ENCODE measurements at places on chromosomes 7 and 10. TPM values are rescaled to one million over a fixed set of nuclear protein-coding genes. Genes with fewer than 3 reads are reported as not detected.

DNA sequence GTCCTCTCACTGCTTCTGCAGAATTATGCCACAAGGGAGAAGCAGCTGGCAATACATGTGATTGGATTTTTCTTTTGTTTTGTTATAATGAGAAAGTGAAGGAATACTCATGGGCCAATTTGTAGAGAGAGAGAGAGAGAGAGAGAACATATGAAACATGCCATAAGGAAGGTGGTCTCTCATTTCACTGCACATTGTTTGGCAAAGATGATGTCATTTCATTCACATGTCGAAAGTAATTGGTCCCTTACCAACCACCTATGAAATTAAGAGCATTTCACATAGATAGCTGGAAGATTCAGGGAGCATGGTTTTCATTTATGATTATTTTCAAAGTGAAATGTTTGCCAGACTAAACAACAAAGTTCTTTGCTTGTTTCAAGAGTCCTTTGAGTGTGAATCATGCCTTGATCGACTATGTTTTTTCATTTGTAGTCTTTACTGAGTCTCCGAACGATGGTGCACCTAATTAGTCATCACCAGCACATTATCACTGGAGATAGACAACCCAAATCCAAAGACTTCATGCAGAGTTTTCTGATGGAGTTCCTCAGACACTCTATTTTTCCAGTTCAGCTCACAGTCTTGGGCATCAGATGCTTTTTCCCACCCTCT, 130.1 kb upstream of the ZEB1 start:
- no peaks in the 10 kb centered on the region for H3K4me1 ChIP-seq
- peaks cover 2% of the 10 kb centered on the region for H3K27me3 ChIP-seq
- no peak for DNase-seq

DNA sequence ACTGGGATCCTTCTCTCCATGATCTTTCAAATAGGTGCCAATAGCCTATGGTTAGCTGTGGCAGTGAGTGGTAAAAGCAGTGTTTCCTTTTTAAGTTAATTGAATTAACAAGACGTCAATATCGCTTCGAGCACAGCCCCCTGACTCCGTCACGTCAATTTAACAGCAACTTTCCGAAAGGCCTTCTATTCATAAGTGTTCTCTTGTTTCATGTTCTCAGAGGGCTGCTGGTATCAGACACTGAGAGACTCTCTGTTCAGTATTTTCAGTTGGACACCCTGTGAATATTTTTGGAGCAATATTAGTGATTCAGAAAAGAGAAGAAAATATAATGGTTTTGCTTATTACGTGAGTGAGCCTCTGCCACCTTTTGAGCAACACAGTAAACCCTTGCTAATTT, 174.2 kb upstream of the INSYN2A start:
- DNase-seq, result no peak
- no peak overlapping the region for H3K27ac ChIP-seq
- no peak overlapping the region for H3K4me3 ChIP-seq

DNA sequence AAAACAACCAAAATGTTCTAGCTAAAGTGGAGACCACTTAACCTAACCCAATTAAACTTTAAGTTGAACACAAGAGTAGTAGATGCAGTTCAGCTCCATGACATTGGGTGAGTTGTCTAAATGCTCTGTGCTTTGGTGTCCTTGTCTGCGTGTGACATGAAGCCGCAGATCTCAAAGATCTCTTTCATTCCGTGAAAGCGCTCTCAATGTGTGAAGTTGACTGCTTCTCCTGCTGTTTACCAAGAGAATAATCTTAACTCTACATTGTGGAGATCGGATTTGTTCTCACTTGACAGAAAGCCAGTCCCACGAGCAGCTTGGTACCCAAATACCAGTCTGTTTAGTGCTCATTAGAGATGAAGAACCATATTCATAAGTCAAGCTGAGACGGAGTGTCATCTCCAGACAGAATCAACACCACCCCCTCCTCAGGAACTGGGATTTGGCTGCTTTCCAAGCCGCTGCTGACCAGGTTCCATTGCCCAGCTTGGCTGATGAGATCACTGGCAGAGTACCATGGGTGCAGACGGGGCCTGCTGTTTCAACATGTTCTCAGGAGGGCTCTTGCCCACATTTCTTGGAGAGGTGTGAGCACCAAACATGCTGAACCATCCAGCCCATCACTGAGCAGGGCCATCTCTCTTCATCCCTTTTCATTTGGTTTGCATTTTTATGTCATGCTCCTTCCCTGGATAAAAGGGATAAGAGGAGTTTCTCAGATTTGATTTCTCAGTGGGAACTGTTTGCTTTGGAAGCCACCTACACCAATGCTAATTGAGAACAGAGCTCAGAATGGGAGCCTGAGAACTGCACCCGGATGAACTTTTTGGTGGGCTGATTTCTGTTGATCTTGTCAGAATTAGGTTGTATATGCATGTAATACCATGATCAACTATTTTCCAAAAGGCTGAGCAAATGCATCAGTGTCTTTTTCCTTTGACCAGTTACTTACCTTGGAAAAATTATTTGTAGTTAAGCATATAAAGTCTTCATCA, 95.8 kb upstream of the AGBL3 start:
- H3K36me3 ChIP-seq, result no peaks in the 10 kb centered on the region
- H3K27me3 ChIP-seq, result peaks cover 15% of the 10 kb centered on the region
- no peak for DNase-seq
- H3K4me1 ChIP-seq, result peaks cover 8% of the 10 kb centered on the region

Gene MBL2
- not detected for total RNA-seq

DNA sequence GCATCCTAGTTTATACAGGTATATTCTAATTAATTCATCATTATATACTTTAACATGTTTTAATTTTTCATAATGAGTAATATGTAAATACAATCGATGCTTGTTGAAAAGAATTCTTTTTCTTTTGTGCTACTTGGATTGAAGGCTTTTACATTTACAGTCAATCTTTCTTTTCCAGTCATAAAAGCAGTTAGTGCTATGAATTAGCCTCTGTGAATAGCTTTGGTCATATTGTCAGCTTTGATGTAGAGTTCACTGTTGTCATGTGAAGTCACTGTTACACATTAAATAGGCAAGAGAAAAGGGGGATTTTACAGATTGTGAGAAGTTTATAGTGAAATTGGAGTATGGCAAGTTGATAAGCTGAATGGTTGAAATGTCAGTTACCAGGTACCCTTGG, 103.3 kb upstream of the FAM133B start:
- no peak overlapping the region for H3K27ac ChIP-seq
- H3K36me3 ChIP-seq, result peaks cover 58% of the 10 kb centered on the region
- H3K27me3 ChIP-seq, result no peaks in the 10 kb centered on the region
- H3K4me1 ChIP-seq, result peaks cover 43% of the 10 kb centered on the region
- DNase-seq, result no peak

Gene HOXA4
- 0.15 TPM for total RNA-seq

GRCh38 chr7:23471106-23471859, 992 bp upstream of the IGF2BP3 start:
- peak overlapping the region; percentile 81 for H3K4me3 ChIP-seq
- DNase-seq, result peak; percentile 62
- peaks cover 50% of the 10 kb centered on the region for H3K4me1 ChIP-seq
- peaks cover 71% of the 10 kb centered on the region for H3K27me3 ChIP-seq
- no peak overlapping the region for H3K27ac ChIP-seq

DNA sequence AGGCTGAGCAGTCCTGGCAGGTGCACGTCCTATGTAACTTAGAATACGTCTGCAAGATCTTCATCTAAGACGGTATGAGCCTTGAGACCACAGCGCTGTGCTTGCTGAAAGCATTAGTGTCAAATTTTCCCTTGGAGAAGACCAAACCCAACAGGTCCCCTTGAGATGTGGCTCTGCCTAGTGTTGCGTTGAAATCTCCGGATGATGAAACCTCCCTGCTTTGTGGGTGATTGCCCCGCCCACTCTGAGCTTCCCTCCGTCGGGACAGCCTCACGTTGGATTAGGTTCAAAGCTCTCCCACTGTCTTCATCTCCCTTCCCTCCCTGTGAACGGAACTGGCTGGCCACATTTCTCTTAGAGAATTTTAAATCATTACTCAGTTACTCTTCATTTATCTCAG, 102.0 kb downstream of the ADARB2 start:
- no peaks in the 10 kb centered on the region for H3K27me3 ChIP-seq
- DNase-seq, result no peak
- no peaks in the 10 kb centered on the region for H3K36me3 ChIP-seq
- no peaks in the 10 kb centered on the region for H3K4me1 ChIP-seq
- H3K27ac ChIP-seq, result no peak overlapping the region

- no peak for DNase-seq
- no peaks in the 10 kb centered on the region for H3K27me3 ChIP-seq
- no peak overlapping the region for H3K4me3 ChIP-seq
- no peaks in the 10 kb centered on the region for H3K36me3 ChIP-seq
Observed at GRCh38 chr10:108421266-108421665, 1256.8 kb upstream of the SORCS1 start.

Gene ZNF22
- total RNA-seq, result 24.7 TPM

DNA sequence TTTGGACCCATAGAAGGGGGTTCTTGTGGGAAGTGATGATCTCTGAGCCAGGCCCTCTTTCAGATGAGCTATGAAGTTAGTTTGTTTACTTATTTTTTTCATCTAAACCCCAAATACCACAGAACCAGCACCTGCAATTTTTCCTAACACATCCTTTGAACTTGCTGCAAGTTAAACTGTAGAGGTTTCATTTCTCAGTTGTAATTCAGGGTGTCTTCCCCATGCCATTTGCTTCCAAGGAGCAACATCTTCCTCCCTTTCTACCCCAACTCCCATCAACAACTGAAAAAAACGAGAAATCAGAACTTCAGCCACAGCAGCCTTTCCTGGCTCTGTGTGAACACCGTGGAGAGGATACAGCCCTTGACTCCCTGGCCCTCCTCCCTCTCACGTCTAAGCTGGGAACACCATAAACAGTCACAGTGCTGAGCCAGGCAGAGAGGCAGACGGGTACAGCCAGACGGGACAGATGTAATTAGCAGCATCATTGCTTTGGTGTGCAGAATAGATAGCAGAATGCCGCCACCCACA, 63.6 kb downstream of the RGS10 start:
- H3K4me3 ChIP-seq, result peak overlapping the region; percentile 5
- H3K27me3 ChIP-seq, result peaks cover 11% of the 10 kb centered on the region
- H3K4me1 ChIP-seq, result peaks cover 28% of the 10 kb centered on the region
- no peak for DNase-seq
- no peaks in the 10 kb centered on the region for H3K36me3 ChIP-seq

GRCh38 chr7:4797858-4798705, 22.7 kb downstream of the AP5Z1 start:
- H3K36me3 ChIP-seq, result peaks cover 7% of the 10 kb centered on the region
- no peak overlapping the region for H3K4me3 ChIP-seq
- peak; percentile 64 for DNase-seq
- no peaks in the 10 kb centered on the region for H3K4me1 ChIP-seq
- H3K27ac ChIP-seq, result no peak overlapping the region

- H3K27ac ChIP-seq, result no peak overlapping the region
- no peaks in the 10 kb centered on the region for H3K36me3 ChIP-seq
- H3K4me1 ChIP-seq, result peaks cover 14% of the 10 kb centered on the region
- DNase-seq, result no peak
- no peak overlapping the region for H3K4me3 ChIP-seq
Observed at GRCh38 chr7:157428554-157428945, 91.7 kb downstream of the DNAJB6 start.

Gene PHYHIPL
- total RNA-seq, result not detected

DNA sequence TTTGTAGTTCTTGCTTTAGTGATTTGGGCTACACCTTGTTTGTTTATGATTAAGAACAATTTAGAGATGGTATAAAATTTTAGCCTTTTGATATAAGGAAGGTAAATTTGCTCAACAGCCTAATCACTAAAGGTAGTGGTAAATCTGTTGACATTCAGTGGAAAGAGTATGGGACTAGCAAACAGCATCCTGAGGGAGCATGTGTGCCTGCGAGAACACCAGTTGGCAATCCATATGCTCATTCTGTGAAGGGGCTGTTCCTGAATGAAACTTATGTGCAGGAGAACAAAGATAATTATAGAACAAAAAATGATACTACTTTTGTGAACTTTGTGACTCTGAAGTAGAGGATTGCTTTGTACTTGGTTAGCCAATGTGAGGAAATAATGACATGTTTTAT, 44.0 kb downstream of the CAPZA2 start:
- no peak overlapping the region for H3K4me3 ChIP-seq
- H3K27ac ChIP-seq, result no peak overlapping the region
- DNase-seq, result no peak

Gene BMPER
- total RNA-seq, result not detected

Gene GLI3
- not detected for total RNA-seq

- no peak overlapping the region for H3K4me3 ChIP-seq
- H3K4me1 ChIP-seq, result no peaks in the 10 kb centered on the region
- DNase-seq, result no peak
- H3K27me3 ChIP-seq, result no peaks in the 10 kb centered on the region
Observed at GRCh38 chr7:79185605-79186004, 267.9 kb downstream of the MAGI2 start.

- H3K27ac ChIP-seq, result no peak overlapping the region
- DNase-seq, result no peak
- no peak overlapping the region for H3K4me3 ChIP-seq
- H3K27me3 ChIP-seq, result no peaks in the 10 kb centered on the region
- peaks cover 11% of the 10 kb centered on the region for H3K4me1 ChIP-seq
Observed at GRCh38 chr7:18290865-18291264, 204.7 kb upstream of the HDAC9 start.

DNA sequence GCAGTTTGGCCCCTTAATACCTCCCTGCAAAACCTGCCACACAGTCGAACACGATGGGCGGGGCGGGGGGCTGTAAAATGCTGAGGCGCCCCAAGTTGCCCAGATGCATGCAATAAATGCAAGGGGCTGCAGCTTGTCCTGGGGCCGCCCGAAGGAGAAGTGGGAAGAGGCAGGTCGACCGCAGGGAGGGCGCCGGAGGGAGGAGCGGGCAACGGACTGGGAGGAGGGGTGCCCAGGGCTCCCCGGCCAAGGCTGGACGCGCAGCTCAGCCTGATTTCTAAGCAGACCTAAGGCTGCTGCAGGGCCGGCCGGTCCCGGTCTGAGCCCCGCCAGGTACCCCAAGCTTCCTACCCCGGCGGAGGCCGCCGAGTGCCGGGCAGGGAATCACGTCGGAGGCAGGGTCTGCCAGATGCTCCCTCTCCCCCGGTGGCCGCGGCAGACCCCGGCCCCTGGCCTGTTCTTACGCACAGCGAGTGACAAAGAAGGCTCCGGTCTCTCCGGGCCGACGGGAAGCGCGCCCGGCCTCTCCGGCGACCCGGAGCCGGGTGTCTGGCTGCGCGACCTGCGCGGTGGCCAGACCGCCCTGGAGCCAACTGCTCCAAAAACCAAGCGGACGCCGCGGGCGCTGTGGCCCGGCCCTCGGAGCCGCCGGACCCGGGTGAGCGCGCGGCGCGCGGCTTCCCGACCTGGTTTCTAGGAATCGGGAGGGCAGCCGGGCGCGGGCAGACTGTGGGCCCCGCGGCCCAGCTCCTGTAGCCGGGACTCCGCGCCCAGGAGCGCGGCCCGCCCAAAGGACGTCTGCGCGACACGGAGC, 744 bp upstream of the EBF3 start:
- H3K27ac ChIP-seq, result peak overlapping the region; percentile 52
- H3K27me3 ChIP-seq, result peaks cover 69% of the 10 kb centered on the region
- H3K4me3 ChIP-seq, result no peak overlapping the region
- no peak for DNase-seq

DNA sequence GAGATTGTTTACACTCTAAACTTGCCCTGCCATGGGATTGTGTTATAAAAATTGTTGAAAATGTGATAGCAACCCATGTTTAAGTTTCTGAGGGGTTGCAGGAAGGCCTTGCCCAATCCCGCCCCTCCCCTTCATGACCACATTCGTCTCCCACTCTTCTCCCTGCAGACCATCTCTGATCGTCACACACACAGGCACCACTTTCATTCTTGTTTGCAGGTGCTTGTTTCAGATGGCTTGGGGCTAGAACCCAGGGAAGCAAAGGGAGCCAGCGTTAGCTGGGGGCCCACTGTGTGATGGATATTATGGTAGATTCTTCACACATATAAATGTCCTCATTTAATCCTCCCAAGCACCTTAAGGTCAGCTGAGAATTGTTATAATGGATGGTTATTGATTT, 286.7 kb upstream of the HABP2 start:
- no peak overlapping the region for H3K4me3 ChIP-seq
- H3K36me3 ChIP-seq, result no peaks in the 10 kb centered on the region
- H3K4me1 ChIP-seq, result no peaks in the 10 kb centered on the region
- no peak for DNase-seq

All from activated CD4-positive, alpha-beta memory T cell treated with anti-CD3 and anti-CD28 coated beads, Interleukin-2, amount 10 ng/mL, durations not matched to agents 7 days and 5 days (primary cell).